ENCODE measurements at places on chromosomes 7 and 10. TPM values are rescaled to one million over a fixed set of nuclear protein-coding genes. Genes with fewer than 3 reads are reported as not detected.

- H3K27me3 ChIP-seq: no peaks in the 10 kb centered on the region
- no peak overlapping the region for H3K27ac ChIP-seq
- no peaks in the 10 kb centered on the region for H3K36me3 ChIP-seq
- H3K4me1 ChIP-seq: no peaks in the 10 kb centered on the region
Measured at GRCh38 chr10:27612551-27613035, 108.5 kb downstream of the RAB18 start.

DNA sequence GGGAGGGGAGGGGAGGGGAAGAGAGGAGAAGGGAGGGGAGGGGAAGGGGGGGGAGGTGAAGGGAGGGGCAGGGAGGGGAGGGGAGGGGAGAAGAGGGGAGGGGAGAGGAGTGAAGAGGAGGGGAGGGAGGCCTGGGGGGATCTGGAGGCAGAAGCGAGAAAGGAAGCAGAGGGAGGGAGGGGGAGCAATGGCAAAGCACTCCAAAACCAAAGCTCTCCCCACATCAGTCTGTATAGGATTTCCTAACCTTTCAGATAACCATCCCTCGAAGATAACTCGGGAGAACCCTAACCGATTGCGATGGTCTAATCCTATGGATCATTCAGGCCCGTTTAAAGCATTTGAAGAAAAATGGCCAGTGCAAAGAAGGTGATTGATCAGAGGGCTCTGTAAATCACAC is 19.0 kb downstream of the EBF3 start:
- no peak overlapping the region for H3K4me3 ChIP-seq
- H3K27me3 ChIP-seq: peaks cover 26% of the 10 kb centered on the region
- DNase-seq: no peak
- H3K4me1 ChIP-seq: no peaks in the 10 kb centered on the region
- no peak overlapping the region for H3K27ac ChIP-seq

ASZ1 gene
- not detected for total RNA-seq

DNA sequence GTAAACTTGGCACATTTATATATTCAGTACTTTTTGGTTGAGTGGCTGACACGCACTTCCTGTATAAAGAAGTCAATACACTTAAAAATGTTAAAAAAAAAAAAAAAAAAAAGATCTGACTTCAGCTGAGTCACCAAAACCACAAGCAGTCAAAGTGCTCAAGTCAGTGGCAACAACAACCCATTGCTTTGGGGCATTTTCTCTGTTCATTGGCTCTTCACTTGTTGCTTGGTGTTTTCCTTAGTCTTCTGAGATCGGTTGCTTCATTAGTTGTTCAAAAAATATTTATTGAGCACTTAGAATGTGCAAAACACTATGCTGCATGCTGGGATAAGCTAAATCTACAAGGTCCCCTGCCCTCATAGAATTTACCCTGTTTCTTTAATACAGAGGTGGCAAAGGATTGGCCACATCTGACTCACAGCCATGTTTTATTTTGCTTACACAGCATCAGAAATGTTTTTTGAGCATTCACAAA is 63.7 kb downstream of the ZNRF2 start:
- H3K27me3 ChIP-seq: no peaks in the 10 kb centered on the region
- H3K4me3 ChIP-seq: no peak overlapping the region
- peaks cover 50% of the 10 kb centered on the region for H3K4me1 ChIP-seq
- no peaks in the 10 kb centered on the region for H3K36me3 ChIP-seq

AUTS2 gene
- total RNA-seq: 45.7 TPM

CYP2C9 gene
- 0.38 TPM for total RNA-seq

AP1S1 gene
- total RNA-seq: 28.4 TPM

FZD1 gene
- 20.1 TPM for total RNA-seq

GRCh38 chr10:126186766-126187165 is 201.5 kb downstream of the ADAM12 start:
- H3K4me3 ChIP-seq: no peak overlapping the region
- H3K36me3 ChIP-seq: no peaks in the 10 kb centered on the region
- H3K27me3 ChIP-seq: no peaks in the 10 kb centered on the region
- H3K27ac ChIP-seq: no peak overlapping the region

VSTM4 gene
- 18.7 TPM for total RNA-seq

DNA sequence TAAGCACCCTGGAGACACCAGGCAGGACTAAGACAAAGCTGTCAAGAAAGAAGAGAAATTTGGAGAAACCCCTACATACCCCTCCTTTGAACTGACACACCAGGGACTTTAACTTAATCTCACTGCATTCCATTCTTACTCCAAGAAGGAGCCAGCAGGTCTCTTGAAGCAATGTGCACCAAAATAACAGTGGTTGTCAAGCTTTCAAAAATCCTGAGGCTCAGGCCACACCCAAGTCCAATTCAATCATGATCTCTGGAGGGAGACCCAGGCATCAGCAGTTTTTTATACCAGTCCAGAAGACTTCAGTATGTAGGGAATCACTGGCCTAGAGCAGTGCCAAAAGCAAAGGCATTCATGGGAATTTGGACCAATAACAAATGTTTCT is 6.8 kb downstream of the SLC25A13 start:
- no peaks in the 10 kb centered on the region for H3K36me3 ChIP-seq
- H3K27me3 ChIP-seq: no peaks in the 10 kb centered on the region
- no peak overlapping the region for H3K27ac ChIP-seq
- peaks cover 55% of the 10 kb centered on the region for H3K4me1 ChIP-seq
- H3K4me3 ChIP-seq: no peak overlapping the region

- DNase-seq: no peak
- H3K4me3 ChIP-seq: no peak overlapping the region
- H3K27ac ChIP-seq: no peak overlapping the region
- no peaks in the 10 kb centered on the region for H3K36me3 ChIP-seq
- peaks cover 14% of the 10 kb centered on the region for H3K4me1 ChIP-seq
Measured at GRCh38 chr10:85789125-85789524, 577.5 kb downstream of the GRID1 start.

LBX1 gene
- total RNA-seq: not detected

- DNase-seq: no peak
- peaks cover 20% of the 10 kb centered on the region for H3K4me1 ChIP-seq
- H3K27me3 ChIP-seq: no peaks in the 10 kb centered on the region
- peak overlapping the region; percentile 94 for H3K27ac ChIP-seq
- H3K4me3 ChIP-seq: peak overlapping the region; percentile 93
Measured at GRCh38 chr7:43585562-43585961, 2.7 kb downstream of the STK17A start.

GRCh38 chr10:60382946-60383681 is 6.6 kb downstream of the ANK3 start:
- H3K27ac ChIP-seq: no peak overlapping the region
- no peaks in the 10 kb centered on the region for H3K27me3 ChIP-seq
- no peaks in the 10 kb centered on the region for H3K36me3 ChIP-seq
- H3K4me1 ChIP-seq: peaks cover 6% of the 10 kb centered on the region
- no peak for DNase-seq

- H3K36me3 ChIP-seq: no peaks in the 10 kb centered on the region
- H3K4me3 ChIP-seq: no peak overlapping the region
- H3K4me1 ChIP-seq: no peaks in the 10 kb centered on the region
- no peaks in the 10 kb centered on the region for H3K27me3 ChIP-seq
Measured at GRCh38 chr10:132113206-132113605, 47.5 kb downstream of the JAKMIP3 start.

TRIM50 gene
- total RNA-seq: not detected

Measured in lower lobe of right lung (tissue), 2 donors.